Left renal cortex interstitium (tissue), 4 donors: ENCODE measurements at places on chromosomes 11 and 22. TPM values are rescaled to one million over a fixed set of nuclear protein-coding genes. Genes with fewer than 3 reads are reported as not detected.

DNA sequence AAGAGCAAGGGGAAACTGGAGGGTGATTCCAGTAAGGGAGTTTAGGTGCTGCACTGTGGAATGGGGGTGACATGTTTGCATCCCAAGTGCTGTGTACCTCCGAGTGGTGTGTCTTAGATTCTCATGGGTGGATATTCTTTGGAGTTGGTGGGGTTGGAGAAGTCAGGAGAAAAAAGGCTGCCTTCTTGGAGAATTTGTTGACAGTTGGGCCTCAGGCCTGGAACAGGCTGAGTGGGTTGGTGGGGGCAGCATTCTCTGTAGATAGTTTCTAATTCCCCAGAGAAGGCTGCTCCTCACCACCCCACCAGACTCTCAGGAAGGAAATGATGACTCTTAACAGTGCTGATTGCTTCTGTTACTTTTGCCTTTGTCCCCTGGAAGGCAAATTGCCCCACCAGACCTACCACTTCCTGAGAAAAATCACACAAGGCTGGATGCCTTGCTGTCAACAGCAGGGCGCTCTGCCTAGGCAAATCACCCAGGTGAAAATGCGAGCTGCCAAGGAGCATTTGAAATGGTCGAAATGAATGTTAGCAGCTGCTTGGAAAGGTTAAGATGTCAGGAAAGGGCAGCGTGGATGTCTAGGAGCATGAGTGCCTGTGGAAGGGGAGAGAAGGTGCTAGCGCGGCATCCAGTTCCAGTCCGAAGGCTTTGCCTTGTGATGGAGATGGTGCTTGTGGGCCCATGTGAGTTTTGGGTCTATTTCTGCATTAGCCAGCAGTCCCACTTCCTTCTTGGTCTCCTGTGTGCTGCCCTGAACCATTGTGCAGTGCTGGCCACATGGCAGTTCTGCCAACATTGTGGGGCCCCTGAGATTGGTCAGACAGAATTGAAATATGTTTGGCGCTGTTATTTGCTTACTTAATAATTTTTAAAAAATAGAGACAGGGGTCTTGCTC is 29.7 kb upstream of the SORL1-AS1 start:
- DNase-seq: no peak

Gene OSBP2
- polyA plus RNA-seq: 4.7 TPM

DNA sequence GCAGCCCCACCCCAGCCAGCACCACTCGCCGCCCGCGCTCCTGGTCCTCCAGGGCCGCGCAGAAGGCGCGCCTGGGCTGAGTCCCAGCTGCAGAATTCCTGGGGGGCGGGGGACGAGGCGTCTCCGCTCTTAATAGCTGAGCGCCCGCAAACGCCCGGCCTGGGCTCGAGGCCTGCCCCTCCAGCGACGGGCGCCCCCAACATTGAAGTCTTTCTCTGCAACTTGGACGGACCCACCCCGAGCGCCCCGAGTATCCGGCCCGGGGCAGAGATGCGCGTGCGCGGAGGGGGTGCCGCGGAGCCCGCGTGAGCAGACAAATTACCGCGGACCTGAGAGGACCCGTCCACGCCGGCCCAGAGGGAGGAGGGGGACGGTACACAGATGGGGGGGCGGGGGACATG is 6.7 kb upstream of the SYT7 start:
- DNase-seq: no peak

DNA sequence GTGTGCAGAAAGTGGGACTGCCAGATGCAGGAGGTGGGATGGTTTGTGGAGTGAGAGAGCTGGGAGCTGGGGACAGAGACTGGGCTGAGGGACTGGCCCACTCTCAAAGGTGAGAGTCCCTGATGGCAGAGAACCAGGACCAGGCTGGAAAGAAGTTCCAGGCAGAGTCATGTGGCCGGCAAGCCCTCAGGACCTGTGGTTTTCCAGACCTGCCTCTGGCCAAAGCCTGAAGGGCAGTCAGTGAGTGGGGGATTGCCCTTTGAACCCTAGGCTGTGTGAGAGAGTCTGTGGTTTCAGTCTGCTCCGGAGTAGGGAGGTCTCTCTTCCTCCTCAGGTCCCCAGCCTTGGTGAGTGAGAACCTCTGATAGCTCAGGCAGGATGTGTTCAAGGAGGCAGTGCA is 17.0 kb downstream of the KCNC1 start:
- DNase-seq: no peak

GRCh38 chr22:19132153-19132552 is 1.0 kb downstream of the TSSK2 start:
- no peak for DNase-seq

GRCh38 chr11:48052183-48053044 is 72.1 kb downstream of the PTPRJ start:
- DNase-seq: no peak

DNA sequence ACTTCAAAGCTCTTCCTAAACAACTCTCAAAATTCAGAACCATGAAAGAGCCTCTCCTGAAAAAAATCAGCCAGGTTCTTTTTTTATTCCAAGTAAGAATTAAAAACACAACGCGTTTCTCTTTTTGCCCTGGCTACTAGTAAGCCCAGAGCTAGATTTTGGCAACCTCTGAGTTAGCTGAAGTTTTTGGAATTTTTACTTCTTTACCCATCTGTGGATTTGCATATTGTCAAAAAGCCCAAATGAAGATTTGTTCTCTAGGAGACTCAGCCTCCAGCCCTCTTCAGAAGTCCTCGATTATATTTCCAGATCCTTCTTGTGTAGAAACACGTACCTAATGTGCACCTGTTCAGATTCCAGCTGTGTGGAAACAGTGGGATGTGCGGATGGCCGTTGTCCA is 517.9 kb downstream of the TBC1D22A start:
- DNase-seq: no peak

- DNase-seq: no peak
Measured at GRCh38 chr11:41031551-41032060, 427.8 kb downstream of the LRRC4C start.

GRCh38 chr11:116043857-116044256 is 539.6 kb upstream of the CADM1 start:
- DNase-seq: no peak

DNA sequence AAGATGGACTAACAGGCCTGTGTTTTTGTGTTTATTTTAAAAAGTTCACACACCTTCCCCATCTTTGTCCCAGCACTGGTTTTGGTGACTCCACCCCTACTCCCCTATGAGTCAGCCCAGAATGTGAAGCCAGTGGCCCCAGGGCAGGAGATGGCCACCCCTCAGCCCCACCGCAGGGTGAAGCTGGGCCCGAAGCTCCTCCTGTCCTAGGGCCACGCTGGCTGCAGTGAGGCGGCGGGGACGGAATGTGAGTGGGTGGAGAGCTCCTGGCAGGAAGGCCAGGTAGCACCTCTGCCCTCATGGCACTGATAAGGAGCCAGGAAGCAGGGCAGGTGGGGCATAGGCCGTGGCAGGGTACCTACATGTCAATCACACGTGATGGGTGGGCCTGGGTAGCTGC is 39.9 kb downstream of the SGSM3 start:
- no peak for DNase-seq

Gene IFITM1
- 43.2 TPM for polyA plus RNA-seq

DNA sequence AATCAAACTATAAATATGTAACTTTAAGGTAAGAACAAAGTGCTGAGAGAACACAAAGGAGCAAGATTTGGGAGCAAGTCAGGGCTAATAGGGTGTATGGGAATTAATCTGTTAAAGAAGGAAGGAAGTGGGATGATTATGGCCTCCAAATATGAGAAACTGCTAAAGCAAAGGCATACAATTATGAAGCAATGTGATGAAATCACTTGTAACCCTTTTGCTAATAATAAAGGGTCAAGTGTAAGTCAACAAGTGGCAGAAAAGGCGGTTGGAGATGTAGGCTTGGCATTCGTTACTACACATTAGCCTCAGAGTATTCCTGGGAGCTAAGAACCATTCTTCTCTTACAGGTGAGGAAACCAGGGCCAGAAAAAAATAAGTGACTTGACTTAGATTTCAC is 1002.3 kb upstream of the TENM4 start:
- no peak for DNase-seq

DNA sequence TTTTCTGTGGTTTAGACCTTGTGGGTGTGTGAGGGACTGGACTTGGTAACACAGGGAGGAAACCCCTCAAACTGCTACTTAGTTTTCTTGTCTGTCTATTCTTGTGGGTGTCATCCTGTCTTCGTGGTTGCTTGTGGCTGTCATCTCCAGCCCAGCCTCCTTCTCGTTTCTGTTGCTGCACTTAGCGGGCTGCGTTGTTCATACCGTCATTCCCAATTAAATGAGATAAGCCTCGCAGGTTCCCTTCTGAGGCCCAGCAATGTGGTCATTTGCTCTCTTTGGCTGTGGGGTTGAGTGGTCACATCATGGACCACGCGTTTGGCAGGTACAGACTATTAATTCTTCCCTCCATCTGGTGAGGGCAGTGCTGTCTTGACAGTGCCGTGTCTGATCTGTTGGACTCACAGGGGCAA is 18.8 kb downstream of the PANX1 start:
- no peak for DNase-seq

- DNase-seq: no peak
Measured at GRCh38 chr11:103985041-103985440, 51.4 kb upstream of the DDI1 start.

- DNase-seq: no peak
Measured at GRCh38 chr22:27598792-27599191, 202.8 kb downstream of the MN1 start.

- no peak for DNase-seq
Measured at GRCh38 chr22:17767233-17768065, 6.8 kb downstream of the BID start.

Gene CCDC116
- 1.2 TPM for polyA plus RNA-seq

Gene OR2AG2
- polyA plus RNA-seq: 0.13 TPM

Gene SYT9
- 4.4 TPM for polyA plus RNA-seq

- DNase-seq: peak; percentile 41
Measured at GRCh38 chr22:33302049-33302545, 243.9 kb upstream of the SYN3 start.

DNA sequence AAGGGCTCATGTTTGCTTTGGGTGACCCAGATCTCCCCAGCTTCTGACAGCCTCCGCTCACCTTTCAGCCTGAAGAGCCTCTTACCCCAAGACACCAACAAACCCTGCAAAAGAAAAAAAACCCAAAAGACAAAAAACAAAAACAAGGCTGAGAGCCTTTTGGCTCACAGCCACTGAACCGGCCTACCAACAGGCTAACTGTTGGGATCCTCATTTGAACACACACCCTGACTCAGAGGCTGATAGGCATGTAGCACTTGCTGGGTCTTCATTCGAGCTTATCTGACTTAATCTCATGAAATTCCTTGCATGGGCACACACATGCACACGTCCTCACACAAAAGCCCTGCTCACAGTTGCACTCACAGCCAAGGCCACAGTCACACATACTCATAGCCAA is 22.9 kb upstream of the TSKU start:
- DNase-seq: no peak

DNA sequence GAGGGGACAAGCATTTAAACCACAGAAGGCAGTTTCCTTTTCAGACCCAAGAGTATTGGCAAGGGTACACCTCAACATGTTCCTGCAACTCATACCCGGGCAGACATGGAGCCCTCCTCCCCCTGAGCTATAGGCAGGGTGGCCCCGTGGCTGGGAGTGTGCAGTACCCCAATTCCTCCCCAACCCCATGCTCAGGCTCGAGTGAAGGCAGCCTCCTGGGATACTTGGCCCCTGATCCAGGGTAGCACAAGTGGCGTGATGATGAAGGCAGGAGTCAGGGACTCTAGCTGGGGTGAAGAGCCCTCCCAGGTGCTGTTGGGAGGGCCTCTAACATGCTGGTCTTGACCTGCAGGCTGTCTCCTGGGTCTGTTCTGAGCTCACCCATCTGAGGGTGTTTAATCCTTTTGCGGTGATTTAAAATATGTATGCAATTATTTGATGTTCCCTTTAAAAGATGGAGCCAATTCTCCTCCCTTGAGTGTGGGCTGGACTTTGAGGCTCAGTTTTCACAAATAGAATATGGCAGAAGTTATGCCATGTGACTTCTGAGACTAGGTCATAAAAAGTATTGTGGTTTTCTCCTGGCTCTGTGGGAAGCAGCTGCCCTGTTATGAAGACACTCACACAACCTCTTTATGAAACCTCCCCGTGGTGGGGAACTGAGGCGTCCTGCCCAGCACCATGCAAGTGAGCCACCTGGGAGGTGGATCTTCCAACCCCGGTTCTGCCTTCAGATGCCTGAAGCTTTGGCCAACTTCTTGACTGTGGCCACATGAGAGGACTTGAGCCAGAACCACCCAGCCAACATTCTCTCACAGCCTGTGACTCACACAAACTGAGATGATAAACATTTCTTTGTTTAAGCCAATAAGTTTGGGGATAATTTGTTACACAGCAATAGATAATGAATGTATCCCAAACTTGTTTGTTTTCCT is 54.7 kb upstream of the NECTIN1 start:
- no peak for DNase-seq

DNA sequence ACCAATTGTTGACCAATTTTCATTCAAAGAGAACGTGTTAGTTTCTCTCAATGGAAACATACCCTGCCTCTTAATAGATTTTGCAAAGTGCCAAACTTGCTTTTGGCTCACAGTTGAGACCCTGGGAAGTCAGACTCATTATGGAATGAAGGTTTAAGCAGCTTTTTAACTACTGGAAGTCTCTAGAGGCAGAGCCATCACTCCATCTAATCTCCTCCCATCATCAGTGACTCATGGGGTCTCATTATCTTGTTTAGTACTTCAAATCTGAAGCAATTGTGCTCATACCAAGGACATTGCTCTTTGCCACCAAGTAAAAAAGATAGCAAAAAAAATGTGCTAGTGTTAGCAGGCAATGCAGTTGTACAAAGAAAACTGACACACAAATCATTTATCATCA is 537.1 kb upstream of the LRRC4C start:
- DNase-seq: no peak

GRCh38 chr22:31138126-31138525 is 2.2 kb downstream of the PLA2G3 start:
- no peak for DNase-seq

GRCh38 chr11:82315093-82315492 is 418.6 kb downstream of the FAM181B start:
- peak; percentile 9 for DNase-seq

Gene GAL3ST3
- 8.6 TPM for polyA plus RNA-seq

GRCh38 chr11:127998421-127998820 is 588.9 kb downstream of the ETS1 start:
- DNase-seq: no peak

GRCh38 chr11:46305295-46305694 is 27.8 kb downstream of the CREB3L1 start:
- DNase-seq: no peak

DNA sequence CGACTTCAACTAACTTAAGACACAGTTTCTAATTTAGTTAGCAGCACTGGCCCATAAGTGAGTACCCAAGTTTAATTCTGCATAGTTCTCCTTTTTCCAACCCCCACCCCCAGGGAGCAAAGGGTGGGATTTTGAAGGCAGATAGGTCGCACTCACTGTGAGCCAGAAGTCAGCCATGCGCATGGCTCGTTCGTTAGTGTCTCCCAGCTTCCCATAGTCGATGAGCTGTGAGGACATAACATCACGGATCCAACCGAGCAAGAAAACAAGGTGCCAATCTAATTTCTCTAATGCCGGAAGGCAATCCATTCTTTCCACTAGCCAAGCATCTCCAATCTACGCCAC is 577 bp downstream of the MRPL17 start:
- DNase-seq: no peak

- DNase-seq: no peak
Measured at GRCh38 chr11:108511851-108512474, 13.8 kb upstream of the POGLUT3 start.

GRCh38 chr11:119537306-119538253 is 114.6 kb upstream of the THY1 start:
- no peak for DNase-seq

Gene POU2AF3
- polyA plus RNA-seq: 7.1 TPM
